ENCODE measurements at places on chromosomes 13 and 19.

DNA sequence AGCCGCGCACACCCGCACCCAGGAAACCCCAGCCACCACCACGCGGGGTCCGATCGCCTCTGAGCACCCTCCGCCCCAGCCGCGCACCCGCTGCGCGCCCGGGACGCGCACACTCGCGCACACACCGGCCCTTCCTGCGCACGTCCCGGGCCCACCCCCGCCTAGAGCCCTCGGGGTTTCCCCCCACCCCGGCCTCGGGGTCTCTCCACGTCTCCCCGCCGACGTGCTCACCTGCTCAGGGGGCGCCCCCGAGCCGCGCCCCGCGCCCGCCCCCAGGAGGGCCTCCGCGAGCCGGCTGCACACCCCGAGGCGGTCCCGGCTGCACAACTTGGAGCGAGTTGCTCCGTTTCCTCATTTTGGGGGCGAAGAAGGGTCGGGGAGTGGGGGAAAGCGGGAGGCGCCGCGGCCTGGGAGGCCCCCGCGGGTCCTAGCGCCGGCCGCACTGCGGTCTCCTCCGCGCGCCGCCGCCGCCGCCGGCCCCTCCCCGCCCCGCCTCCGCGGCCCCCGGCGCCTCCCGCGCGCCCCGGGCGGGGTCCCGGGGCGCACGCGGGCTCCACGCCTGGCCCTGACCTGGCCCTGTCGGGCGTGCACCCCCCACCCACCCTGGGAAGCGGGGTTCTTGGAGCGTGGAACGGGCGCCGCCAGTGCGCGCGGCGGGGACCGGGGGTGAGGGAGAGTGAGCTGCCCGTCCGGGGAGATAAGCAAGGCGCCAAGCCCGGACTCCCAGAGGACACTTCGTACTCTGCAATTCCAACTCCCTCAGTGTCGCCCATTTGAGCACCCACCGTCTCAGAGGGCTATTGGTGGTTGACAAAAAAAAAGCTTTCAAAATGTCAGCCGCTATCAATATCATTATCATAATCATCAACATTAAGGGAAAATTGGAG is at the start of gene MATK:
Gene MATK (minus strand): TSS at position 444 of the 887 bp plus-strand sequence. CDS start 1,246 bp downstream, outside the sequence.
- H3K4me1 ChIP-seq: no peaks in the 10 kb centered on the region
- DNase-seq: no peak
- H3K36me3 ChIP-seq: no peaks in the 10 kb centered on the region
- no peak within 1 kb of the TSS for H3K4me3 ChIP-seq
- H3K27ac ChIP-seq: no peak within 1 kb of the TSS

DNA sequence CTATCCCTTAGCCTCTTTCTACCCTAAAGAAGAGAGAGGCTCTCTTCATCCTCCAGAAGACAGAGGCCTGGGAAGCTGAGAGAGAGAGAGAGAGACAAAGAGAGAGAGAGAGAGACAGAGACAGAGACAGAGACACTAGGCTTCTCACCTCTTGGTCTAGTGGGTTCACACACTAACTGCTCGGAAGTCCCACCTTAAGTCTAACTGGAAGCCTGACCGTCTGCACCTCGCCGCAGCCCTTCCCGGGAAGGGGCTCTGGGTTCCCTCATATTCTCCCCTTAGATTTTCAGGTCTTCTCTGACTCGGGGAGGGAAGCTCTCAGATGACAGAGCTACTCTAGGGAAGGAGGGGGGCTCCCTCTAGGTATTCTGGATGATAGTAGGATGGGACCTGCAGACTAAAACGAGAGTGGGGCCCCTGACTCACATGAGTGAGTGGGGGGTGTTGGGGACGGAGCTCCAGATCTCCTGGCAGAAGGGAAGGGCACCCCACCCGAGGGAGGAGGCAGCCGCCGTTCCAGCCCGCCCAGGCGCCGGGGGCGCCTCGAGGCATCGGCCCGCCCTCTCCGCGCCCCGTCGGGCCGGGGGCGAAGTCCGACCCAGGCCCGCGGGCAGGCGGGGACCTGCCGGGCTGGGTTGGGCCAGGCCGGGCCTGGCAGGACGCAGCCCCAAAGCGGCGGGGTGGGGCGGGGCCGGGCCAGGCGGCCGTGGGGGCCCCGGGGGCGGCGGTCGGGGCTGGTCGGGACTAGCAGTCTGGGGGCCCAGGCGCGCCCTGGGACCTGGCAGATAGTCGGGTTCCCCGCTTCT is 2.0 kb upstream of the JUNB start:
- H3K36me3 ChIP-seq: no peaks in the 10 kb centered on the region
- H3K27me3 ChIP-seq: no peaks in the 10 kb centered on the region
- DNase-seq: peak; percentile 58
- H3K27ac ChIP-seq: peak overlapping the region; percentile 15

DNA sequence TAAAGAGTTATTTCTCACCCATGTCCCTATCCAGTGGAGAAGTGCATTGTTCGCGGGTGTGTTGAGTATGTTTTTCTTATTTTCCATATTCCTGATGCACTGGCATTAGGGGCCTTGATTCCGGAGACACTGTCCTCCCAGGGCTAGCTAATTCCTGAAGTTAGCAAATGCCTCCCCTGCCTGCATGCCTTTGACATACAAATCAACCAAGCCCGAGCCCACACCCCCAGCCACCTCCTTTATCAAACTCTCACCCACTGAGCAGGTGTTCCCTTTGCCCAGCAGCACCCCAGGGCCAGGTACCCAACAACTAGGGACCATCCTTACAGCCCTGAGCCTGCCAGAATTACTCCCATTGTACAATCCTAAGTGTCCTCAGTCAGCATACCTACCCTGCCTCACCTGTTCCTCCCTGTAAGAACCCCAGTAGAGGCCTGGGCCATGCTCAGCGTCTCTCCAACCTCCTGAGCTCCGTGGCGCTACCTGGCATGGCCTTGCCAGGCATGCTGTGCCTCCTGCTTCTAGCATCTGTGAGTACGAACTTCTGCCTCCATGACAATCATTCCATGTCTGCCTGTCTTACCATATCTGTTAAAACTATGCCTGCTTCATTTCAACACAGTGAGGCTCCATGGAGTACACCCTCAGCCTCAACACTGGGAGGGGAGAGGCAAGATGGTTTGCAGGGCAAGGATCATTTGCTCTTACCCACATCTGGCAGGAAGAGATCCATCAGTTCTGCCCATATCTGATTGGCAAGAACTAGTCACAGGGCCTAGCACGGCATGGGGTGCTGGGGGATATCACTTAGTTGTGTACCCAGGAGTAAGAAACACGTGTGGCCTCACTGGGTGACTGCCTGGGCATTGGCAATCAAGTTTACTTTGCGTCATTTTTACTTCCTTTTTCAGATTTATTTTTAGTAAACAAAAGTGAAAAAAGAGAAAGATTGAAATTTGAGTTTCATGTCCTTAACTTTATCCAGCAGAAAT is 203.9 kb downstream of the SHISA2 start:
- no peak overlapping the region for H3K4me3 ChIP-seq
- no peaks in the 10 kb centered on the region for H3K27me3 ChIP-seq
- no peaks in the 10 kb centered on the region for H3K36me3 ChIP-seq
- H3K4me1 ChIP-seq: no peaks in the 10 kb centered on the region
- H3K27ac ChIP-seq: no peak overlapping the region
- no peak for DNase-seq

- DNase-seq: peak; percentile 65
- H3K27ac ChIP-seq: no peak overlapping the region
- no peaks in the 10 kb centered on the region for H3K36me3 ChIP-seq
- H3K4me3 ChIP-seq: no peak overlapping the region
- H3K4me1 ChIP-seq: peaks cover 12% of the 10 kb centered on the region
- H3K27me3 ChIP-seq: no peaks in the 10 kb centered on the region
These were observed 325.4 kb downstream of the FOXO1 start for GRCh38 chr13:40341096-40341471.

- H3K27me3 ChIP-seq: no peaks in the 10 kb centered on the region
- H3K4me3 ChIP-seq: no peak overlapping the region
- no peak overlapping the region for H3K27ac ChIP-seq
- DNase-seq: no peak
- H3K36me3 ChIP-seq: no peaks in the 10 kb centered on the region
These were observed 90.7 kb downstream of the GNG7 start for GRCh38 chr19:2611483-2612464.

DNA sequence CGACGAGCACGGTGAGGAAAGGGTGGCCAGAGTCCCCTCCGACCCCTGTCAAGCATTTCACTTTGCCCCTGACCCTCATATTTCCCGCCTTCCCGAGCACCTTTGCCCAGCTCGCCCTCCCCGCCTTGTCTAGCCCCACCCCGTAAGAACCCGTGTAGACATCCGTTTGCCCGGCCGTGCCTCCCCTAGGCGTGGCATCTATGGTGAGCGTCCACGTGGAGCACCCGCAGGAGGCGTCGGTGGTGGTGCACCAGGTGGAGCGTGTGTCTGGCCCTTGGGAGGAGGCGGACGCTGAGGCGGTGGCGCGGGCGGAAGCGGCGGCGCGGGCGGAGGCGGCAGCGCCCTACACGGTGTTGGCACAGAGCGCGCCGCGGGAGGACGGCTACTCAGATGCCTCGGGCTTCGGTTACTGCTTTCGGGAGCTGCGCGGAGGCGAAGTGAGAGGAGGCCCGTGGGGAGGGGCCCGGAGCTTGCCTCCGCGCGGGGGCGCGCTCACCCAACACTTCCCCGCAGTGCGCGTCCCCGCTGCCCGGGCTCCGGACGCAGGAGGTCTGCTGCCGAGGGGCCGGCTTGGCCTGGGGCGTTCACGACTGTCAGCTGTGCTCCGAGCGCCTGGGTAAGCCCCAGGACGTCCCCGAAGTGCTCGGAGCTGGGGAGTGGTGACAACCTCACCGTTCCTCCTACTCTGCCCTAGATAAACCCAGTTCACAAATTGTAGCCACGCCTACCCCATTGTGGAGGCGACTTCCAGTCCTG is 4.2 kb downstream of the LTBP4 start:
- H3K27me3 ChIP-seq: peaks cover 11% of the 10 kb centered on the region
- no peak overlapping the region for H3K27ac ChIP-seq
- DNase-seq: peak; percentile 79
- peaks cover 12% of the 10 kb centered on the region for H3K4me1 ChIP-seq

DNA sequence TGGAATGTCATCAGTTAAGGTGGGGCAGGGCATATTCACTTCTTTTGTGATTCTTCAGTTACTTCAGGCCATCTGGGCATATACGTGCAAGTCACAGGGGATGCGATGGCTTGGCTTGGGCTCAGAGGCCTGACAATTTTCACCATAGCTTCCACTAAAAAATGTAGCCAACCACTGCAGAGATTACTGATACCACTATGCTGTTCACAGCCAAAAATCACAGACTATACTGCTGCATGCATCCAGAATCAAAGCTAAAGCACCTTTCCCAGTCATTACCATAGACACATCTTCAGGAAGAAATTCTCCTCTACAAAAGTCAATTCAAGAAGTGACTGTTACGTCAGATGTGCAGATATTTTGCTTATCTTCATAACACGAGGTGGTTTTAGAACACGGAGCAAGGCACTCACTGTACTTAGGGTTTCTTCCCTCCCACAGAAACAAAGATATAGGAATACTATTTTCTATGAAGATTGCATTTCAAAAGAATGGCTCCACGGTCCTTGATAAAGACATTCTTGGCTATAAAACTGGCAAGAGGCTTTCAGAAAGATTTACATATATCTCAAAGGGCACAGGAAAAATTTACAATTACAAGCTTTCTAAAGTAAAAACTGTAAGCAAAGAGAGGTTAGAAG is 1556.6 kb upstream of the PRR20A start:
- peaks cover 2% of the 10 kb centered on the region for H3K4me1 ChIP-seq
- H3K36me3 ChIP-seq: no peaks in the 10 kb centered on the region

DNA sequence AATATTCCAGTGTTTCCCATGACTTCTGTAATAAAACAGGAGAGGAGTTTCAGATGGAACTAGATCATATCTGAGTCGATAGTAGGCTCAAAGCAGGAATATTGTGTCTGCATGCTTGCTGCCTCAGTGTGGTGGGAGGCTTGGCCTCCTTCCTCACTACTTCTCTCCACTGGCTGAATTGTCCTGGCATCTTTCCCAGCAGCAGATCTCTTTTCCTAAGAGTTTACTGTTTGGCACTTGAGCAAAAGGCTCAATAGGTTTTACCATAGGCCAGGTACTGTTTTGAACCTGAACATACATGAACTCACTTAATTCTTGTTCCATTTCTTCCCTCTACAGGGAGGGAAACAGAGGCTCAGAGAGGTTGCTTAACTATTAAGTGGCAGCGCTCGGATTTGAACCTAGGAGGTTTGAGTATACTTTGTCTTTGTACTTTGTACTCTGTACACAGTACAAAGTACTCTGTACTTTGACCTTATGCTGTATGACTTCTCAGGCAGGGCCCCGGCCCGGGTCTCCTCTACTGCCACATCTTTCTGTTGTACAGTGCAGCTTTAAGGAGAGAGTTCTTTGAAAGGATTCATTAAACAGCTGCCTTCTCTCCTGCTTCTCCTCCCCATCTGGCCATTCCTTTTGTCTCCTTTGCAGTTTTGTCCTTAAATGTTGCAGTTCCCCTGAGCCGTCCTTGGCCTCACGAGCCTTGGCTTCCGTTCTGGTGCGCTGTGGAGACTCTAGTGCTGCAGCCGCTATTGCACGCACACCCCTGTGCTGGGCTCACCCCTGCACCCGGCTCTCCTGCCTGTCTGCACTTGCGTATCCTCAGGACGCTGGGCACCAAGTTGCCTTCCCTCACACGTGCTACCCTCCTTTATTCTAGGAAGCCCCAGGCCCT is 8.1 kb downstream of the B3GLCT start:
- no peak overlapping the region for H3K4me3 ChIP-seq
- no peaks in the 10 kb centered on the region for H3K36me3 ChIP-seq
- H3K4me1 ChIP-seq: peaks cover 7% of the 10 kb centered on the region
- no peak for DNase-seq
- no peak overlapping the region for H3K27ac ChIP-seq
- H3K27me3 ChIP-seq: no peaks in the 10 kb centered on the region

DNA sequence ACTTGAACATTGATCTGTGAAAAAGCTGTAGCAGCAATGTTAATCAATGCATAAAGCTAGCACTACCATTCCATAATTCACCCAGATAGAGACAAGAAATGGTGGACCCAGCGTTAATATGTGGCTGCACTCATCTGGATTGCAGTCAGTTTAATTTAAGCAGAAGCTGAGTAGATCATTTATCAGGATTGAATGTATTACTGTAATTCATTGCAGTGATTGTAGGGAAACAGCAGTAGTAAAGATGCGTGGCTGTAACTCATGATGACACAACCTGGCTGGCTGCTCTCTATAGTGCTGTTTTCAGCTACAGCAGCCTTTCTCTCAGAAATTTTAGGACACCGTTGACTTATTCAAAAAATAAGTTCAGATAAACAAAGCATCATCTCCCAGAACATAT is 499.5 kb upstream of the SLITRK6 start:
- no peaks in the 10 kb centered on the region for H3K36me3 ChIP-seq
- no peak overlapping the region for H3K27ac ChIP-seq
- H3K27me3 ChIP-seq: no peaks in the 10 kb centered on the region
- H3K4me1 ChIP-seq: no peaks in the 10 kb centered on the region
- no peak overlapping the region for H3K4me3 ChIP-seq

- no peaks in the 10 kb centered on the region for H3K27me3 ChIP-seq
- no peak for DNase-seq
- H3K4me3 ChIP-seq: no peak overlapping the region
- H3K4me1 ChIP-seq: no peaks in the 10 kb centered on the region
- no peak overlapping the region for H3K27ac ChIP-seq
These were observed 21.7 kb downstream of the PEPD start for GRCh38 chr19:33499671-33500506.

- H3K4me3 ChIP-seq: no peak overlapping the region
- no peaks in the 10 kb centered on the region for H3K4me1 ChIP-seq
- no peaks in the 10 kb centered on the region for H3K27me3 ChIP-seq
- peaks cover 11% of the 10 kb centered on the region for H3K36me3 ChIP-seq
- H3K27ac ChIP-seq: no peak overlapping the region
These were observed 12.3 kb downstream of the ZNF507 start for GRCh38 chr19:32357720-32358119.

All from mesendoderm (in vitro differentiated cells).